Cerebellar nuclear complex (tissue), 1 donor: ENCODE measurements at places on chromosomes 7 and 10.

- no peak for DNase-seq
Observed at GRCh38 chr10:33150146-33150545, 184.3 kb downstream of the NRP1 start.

DNA sequence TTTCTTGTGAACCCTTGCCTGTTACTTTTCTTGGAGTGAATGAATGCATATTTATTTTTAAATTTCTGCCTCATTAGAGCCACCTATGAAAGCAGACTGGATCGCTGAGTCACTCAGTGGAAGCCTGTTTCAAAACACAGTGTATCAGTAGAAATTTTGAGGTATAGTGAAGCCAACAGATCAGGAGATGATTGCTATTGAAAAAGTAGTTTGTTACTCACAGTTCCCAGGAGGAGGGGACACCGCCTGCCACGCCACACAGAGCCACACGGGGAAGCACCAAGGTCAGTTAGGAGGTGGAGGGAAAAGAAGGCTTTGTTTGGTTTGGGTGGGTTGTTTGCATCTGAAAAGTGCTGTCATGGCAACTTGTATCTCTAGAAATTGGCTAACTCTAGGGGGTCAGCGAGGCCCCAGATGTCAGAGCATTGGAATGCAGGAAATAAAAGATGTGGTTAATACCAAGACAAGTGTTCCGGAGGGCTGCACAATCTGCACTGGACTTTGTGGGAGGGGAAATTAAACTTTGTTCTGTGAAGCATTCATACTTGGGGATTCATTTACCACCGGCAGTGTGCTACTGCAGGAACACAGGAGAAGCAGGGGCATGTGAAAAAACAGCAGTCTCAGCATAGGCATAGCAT is 106.4 kb upstream of the SDK1 start:
- DNase-seq = no peak

DNA sequence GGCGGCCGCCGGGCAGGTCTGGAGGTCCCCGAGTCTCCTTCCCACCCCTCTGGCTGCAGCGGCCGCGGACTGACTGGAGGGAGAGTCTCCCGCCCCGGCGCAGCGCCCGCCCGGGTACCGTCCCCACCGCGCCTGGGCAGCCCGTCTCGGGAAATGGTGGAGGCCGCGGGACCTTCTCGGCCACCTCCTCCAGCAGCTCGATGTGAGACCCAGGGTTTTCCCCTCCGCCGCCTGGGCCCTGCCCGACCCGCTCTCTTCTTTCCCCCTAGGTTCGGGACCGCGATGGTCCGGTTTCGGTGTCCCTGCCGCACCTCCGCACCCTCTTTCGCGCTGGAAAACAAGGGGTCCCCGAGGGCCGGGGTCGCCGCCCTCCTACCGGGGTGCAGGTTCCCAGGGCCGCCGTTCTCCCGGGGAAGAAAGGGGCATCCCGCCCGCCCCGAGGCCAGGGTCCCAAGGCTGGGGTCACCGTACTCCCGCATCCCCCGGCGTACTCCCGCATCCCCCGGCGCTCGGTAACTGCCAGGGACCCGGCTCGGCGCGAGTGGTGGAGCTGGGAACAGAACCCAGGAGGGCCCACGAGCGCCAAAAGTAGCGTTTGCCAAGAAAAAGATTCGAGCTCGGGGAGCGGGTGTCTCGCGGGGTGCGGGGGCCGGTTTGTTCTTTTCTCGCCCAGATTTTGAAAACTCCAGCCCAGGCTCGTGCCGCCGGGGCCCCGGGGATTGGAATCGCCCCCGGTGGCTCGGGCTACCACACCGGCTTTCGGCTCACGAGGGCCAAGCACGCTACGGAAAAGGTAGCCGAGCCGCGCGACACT is 3.4 kb downstream of the TNRC18 start:
- DNase-seq = no peak

DNA sequence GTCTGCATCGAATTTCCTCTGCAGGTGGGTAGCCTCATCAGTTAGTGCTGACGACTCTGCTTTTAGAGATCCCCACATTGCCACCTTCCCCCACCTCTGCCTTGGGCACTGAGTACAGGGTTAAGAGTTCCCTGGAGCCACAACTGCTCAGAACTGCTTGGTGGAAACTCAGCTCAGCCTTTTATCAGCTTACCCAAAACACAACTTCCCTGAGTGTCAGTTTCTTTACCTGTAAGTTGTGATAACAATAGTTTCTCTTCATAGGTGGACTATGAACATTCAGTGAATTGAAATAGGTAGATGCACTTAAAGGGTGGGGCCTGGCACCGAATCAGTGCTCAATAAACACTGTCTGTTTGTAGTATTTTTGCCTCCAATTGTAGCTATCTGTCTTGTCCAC is 11.3 kb downstream of the ASB13 start:
- DNase-seq = no peak

GRCh38 chr7:16504019-16504418 is 22.6 kb upstream of the LRRC72 start:
- DNase-seq = no peak

GRCh38 chr10:131911451-131911850 is 10.6 kb downstream of the PPP2R2D start:
- no peak for DNase-seq

GRCh38 chr7:12291870-12292269 is 80.8 kb downstream of the TMEM106B start:
- no peak for DNase-seq

DNA sequence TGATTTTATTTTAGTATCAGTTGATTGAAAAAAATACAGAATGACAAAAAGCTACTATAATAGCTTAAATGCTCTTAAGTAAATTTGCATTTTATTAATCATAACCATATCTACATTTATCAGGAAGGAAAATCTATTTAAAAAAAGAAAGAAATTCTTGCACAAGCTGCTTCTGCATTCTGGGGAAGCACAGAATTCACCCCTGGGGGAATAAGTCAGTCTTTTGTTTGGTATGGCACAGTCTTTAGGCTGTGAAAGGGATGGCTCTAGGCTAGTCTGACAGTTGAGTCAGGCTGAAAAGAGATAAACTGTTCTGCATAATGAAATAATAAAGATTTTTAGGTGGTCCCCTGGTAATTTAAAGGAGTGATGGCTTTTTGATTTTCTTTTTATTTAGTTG is 37.9 kb downstream of the HTR7 start:
- DNase-seq = no peak

DNA sequence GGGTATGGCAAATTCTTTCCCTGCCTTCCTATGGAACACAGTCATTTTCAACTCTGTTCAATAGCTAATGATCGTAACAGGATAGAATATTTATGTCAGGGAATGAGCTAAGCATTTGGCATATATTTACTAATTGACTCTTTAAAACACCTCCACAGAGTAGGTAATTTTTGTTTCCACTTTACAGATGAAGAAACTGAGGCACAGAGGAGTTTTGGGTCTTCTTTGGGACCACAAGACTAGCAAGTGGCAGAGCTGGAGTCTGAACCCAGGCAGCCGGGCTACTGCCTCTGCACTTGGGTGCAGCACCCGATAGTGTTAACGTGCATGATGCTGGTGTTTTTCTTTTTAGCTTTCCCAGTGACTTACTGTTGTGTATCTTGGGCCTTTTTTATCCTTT is 384.0 kb downstream of the SFMBT2 start:
- no peak for DNase-seq

GRCh38 chr10:49157229-49157628 is 23.4 kb upstream of the FAM170B start:
- no peak for DNase-seq

GRCh38 chr7:15495170-15495569 is 66.6 kb downstream of the AGMO start:
- no peak for DNase-seq

GRCh38 chr10:23173214-23174073 is 18.7 kb upstream of the PTF1A start:
- DNase-seq = no peak

DNA sequence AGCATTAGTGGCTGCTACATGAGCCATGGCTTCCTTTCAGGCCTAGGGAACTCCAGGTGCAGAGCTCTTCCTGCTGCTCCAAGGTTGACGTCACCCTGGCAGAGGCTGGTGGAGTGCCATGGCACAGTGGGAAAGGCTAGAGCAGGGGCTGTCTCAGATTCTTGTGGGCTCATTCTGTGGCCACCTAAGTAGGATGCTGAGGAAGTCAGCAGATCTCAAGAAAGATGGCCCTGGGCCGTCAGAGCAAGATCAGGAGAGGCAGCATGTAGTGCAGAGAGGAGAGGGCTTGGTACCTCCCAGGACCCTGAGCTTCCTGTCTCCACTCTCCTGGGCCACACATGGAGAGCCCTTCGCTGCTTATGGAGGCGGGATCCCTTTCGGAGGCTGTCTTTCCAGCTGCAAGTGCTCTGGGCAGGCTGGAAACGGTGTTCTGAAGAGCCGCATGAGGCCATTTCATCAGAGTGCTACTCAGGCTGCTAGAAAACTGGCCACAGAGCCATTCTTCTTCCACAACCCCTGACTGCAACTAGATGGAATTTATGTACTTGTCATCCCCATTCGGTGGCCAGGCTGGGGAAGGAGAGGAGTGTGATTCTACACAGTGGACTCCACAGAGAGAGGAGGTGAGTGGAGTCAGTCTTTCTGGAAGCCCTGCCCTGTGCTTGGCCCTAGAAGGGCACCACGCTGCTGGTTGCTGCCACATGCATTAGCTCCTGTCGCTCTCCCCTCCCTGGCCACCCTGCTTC is 304.2 kb downstream of the RPS24 start:
- DNase-seq = no peak

DNA sequence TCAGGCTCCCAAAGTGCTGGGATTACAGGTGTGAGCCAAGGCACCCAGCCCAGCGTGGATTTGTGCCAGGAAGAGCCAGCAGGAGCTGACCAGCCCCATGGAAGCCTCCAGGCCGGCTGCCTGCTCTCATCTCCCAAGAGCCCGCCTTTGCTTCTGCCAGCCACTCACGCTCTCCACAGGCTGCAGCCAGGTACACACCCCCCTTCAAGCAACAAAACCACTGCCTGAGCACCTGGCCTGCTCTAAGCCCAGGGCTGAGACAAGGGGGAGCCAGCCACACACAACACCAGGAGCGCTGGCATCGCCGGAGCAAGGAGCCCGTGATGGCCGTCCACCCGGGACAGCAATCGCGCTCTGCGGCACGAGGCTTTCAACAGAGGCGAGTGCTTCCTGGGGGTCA is 34.5 kb downstream of the MAD1L1 start:
- DNase-seq = no peak
